Mammary epithelial cell (primary cell): ENCODE measurements at places on chromosomes 1 and 21. TPM values are rescaled to one million over a fixed set of nuclear protein-coding genes. Genes with fewer than 3 reads are reported as not detected.

OR14K1 gene
- total RNA-seq: not detected in 2 replicates

F11R gene
- total RNA-seq: 202 TPM

DNA sequence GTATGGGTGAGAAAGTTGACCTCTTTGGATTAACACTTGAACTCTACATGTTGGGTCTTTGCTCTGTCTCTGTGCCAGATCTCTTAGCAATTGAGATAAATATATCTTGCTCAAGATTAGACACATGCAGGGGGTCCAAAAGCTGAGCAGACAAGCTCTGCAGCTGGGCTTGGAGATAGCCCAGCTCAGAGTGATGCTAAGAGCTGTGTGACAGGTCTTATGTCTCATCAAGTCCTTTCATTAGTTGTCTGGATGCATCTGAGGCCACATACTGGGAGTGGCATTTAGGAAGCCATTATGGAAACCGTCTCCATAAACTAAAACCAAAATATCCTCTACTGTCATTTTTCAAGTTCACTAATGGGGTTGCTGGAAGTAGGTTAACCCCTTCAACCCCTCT lies 289.4 kb upstream of the DUSP10 start:
- DNase-seq: no peak

SPATA17 gene
- 0.64 and 1.1 TPM in 2 replicates for total RNA-seq

AK4 gene
- total RNA-seq: 65.3 and 83.0 TPM in 2 replicates

DNA sequence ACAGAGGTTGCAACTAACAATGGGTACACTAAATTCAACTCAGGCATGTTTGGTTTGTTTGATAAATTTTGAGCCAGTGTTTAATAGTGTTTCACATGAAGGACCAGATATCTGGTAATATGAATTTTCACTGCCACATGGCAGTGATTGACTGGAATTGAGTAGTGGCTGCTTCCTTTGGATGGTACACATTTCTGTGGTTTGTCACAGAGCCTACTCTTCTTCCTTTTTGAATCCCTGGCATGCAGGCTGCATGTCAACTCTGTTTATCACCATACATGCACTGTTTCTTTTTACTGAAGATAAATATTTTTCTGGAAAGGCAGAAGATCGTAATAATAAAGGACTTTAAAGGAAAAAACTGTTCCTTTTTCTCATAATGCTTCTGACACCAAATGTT lies 35.5 kb downstream of the SDCCAG8 start:
- no peak for DNase-seq

DNA sequence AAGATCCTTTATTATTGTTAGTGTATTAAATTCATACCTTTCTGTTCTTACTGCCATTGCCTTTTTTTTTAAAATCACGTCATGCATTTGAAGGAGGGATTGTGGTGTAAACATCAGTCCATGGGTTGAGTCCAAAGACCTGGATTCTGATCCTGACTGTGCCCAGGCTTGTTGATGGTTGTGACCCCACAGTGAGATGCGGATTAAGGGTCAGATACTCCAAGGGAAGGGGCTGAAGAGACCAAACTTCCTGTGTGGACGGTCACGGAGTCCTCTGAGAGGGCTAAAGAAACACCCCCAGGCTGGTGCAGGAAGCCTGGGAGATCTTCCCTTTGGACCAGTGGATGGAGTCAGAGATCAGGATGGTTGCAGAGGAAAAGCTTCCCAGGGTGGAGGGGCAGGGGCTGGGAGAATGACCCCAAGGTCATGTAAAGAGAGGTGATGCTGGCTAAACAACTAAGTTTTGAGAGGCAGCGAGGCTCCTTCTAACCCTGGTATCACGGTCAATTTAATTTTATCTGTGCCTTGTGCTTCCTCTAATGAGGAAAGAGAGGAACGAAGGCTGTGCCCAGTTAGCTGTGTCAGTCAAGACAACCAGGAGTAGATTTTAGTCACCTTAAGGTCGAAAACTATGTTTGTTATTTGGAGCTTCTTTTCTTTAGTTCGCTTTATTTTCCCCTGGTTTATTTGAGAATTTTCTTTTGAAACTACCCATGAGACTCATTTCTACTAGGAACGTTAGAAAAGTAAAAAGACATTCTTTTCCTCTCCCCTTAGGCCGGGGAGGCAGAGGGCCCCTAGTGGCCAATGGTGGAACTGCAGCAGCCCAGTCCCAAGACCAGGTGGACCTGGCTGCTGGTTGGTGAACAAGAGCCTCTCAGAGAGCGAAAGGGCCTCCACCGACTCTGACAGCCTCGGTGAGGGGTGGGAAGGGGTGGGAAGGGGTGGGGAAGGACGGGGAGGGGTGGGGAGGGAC lies 8.7 kb upstream of the GPR161 start:
- DNase-seq: peak; percentile 69

- DNase-seq: peak; percentile 21
Observed at GRCh38 chr1:69982992-69983391, 222.4 kb downstream of the LRRC40 start.

- peak; percentile 68 for DNase-seq
Observed at GRCh38 chr1:1462318-1462966, 9.1 kb upstream of the ATAD3B start.

DNA sequence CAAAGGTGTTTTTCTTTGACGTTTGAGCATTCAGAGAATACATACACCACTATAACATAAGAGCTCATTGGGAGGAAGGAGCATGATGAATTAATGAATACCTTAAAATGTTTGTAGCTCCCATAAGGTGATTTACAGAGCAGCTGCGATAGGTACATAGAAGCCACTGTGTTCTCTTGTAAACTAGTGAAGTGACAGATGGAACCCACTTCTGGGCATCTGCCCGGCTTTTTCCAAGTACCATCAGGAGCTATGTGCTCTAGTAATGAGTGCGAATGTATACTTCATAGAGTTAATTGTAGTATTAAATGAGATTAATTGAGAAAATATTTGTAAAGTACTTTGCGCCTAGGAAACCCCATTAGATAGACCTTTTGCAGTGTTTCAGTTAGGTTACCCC lies 48.4 kb downstream of the HENMT1 start:
- DNase-seq: no peak

SPAG17 gene
- total RNA-seq: 0.33 TPM

CD247 gene
- total RNA-seq: not detected in 2 replicates

DNA sequence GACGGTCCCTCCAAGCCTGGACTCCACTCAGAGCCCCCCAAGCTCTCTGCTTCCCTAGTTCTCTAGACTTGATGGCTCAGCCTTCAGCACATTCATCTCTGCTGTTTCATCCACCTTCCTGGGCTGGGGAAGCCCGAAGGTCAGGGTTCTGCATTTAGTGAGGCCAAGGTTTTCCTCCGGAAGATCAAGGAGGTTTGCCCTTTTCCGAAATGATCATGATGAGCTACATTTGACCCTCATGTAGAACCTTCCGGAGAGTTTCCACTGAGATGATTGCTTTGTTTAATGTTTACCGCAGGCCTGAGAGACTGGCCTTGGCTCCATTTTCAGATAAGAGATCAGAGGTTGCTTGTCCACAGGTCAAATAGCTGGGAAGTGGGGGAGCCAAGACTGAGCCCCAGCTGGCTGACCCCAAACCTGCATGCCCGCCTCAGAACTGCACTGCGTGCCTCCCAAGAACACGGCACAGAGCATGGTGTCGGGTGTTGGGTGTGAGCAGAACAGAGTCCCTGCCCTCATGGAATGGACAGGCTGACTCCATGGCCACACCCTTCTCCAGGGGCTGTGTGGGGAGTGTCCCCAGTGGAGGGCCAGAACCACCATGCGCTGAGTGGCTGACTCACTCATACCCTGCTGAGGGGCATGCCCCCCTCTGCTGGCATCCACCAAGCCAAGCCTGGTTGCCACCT lies 200.8 kb upstream of the TMEM51 start:
- DNase-seq: no peak

GRCh38 chr1:85280636-85281035 lies 4.2 kb upstream of the BCL10 start:
- no peak for DNase-seq

DNA sequence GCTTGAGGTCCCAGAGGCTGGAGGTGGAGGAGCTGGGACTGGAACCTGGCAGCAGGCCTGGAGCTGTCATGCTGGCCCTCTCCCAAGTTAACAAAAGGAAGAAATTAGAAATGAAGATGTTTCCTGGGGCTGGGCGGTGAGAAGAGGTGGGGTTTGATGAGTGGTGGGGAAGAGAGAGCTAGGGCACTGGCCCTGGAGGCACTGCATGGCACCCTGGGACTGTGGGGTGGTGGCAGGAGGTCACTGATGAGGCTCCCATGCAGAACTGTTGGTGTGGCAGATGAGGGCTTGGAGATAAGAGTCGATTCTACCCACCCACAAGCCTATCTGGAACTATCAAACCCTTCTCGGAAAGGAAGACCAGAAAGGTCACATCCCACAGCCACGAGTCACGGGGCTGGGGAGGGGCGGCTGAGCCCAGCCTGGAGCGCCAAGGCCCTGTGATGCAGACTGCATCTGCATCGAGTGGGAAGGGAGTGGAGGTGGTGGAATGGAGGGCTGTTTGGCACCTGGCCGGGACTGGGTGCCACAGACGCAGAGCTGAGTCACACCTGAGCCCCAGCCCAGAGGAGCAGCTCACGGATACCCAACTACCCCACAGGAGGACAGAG lies 29.4 kb downstream of the MRPL37 start:
- DNase-seq: peak; percentile 39

GRCh38 chr1:227736814-227737432 lies 1.7 kb downstream of the SNAP47 start:
- no peak for DNase-seq

DNA sequence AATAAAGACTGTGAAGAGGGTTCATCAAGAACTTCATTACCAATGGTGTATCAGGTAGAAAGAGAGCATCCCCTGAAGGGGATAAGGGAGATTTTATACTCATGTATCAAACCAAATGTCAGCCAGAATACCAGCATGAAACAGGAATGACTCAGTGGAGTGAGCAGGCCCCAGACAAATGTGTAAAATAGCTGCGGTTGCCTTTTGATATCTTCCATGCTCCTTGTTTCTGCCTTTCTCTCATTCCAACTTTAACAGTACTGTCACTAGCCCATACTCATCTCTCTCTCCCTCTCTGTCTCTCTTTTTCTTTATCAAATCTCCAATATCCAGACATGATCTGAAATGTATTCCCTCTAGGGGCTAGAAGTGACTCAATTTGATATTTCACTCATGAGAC lies 47.8 kb downstream of the GPR88 start:
- peak; percentile 29 for DNase-seq

PSRC1 gene
- 5.8 and 24.0 TPM in 2 replicates for total RNA-seq

LRRC3 gene
- total RNA-seq: 1.4 and 3.5 TPM in 2 replicates

- DNase-seq: no peak
Observed at GRCh38 chr1:244794071-244794470, 41.4 kb upstream of the COX20 start.

ZNF683 gene
- not detected in 2 replicates for total RNA-seq

- no peak for DNase-seq
Observed at GRCh38 chr1:58664881-58665280, 35.0 kb downstream of the MYSM1 start.

FBLIM1 gene
- 351 TPM for total RNA-seq

- DNase-seq: no peak
Observed at GRCh38 chr1:12542138-12542465, 75.9 kb downstream of the DHRS3 start.

- DNase-seq: peak; percentile 68
Observed at GRCh38 chr1:155978325-155978972, at the start of gene ARHGEF2. ARHGEF2 (minus strand) TSS chr1:155978547; CDS start chr1:155978427, 120 bp downstream.

GRCh38 chr21:15421441-15421881 lies 308.3 kb upstream of the USP25 start:
- peak; percentile 79 for DNase-seq

DNA sequence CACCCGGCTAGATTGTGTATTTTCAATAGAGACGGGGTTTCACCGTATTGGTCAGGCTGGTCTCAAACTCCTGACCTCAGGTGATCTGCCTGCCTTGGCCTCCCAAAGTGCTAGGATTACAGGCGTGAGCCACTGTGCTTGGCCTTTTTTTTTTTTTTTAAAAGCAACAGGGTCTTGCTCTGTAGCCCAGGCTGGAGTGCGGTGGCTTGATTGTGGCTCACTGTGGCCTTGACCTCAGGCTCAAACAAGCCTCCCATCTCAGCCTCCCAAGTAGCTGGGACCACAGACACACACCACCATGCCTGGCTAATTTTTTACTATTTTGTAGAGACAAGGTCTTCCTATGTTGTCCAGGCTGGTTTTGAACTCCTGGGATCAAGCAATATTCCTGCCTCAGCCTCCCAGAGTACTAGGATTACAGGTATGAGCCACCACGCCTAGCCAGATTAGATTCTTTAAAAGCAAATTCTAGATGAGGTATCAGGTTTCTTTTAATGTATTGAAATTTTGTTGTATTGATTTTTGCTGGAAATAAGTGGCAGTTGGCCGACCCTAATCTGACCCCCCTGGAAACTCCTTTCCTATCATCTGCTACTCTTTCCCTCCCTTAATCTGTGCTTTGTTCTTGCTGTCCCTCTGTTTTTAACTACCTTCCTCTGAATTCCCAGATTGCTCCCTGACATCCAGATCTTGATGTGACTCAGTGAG lies 26.6 kb downstream of the ZFYVE9 start:
- DNase-seq: no peak

GRCh38 chr1:244011271-244011670 lies 39.8 kb upstream of the ZBTB18 start:
- no peak for DNase-seq

GRCh38 chr1:238710697-238711096 lies 675.7 kb upstream of the CHRM3 start:
- peak; percentile 2 for DNase-seq
